ENCODE measurements at places on chromosomes 1 and 21.

DNA sequence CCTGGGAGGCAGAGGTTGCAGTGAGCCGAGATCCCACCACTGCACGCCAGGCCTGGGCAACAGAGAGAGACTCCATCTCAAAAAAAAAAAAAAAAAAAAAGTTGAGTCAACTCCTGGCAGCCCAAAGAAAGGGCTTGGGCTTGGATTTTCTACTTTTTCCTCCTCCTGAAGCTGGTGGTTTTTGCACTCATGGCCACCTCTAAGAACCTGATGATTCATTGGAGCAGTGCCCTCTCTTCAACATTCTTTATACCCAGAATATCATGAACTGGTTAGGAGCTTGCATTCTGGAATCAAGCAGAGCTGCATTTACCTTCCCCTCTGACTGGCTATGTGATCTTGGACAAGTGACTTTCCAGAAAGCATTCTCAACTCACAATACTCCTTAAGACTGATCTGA is 3.5 kb upstream of the ACTA1 start:
- no peak for DNase-seq

GRCh38 chr1:45998020-45998617 is 134.3 kb downstream of the PIK3R3 start:
- no peak for DNase-seq

- DNase-seq, result no peak
These were observed 47.7 kb downstream of the ST6GALNAC3 start for GRCh38 chr1:76122271-76122670.

- DNase-seq, result no peak
These were observed 92.1 kb upstream of the C1orf174 start for GRCh38 chr1:3992103-3992556.

GRCh38 chr1:40634901-40635655 is 30.4 kb downstream of the RIMS3 start:
- DNase-seq, result no peak

DNA sequence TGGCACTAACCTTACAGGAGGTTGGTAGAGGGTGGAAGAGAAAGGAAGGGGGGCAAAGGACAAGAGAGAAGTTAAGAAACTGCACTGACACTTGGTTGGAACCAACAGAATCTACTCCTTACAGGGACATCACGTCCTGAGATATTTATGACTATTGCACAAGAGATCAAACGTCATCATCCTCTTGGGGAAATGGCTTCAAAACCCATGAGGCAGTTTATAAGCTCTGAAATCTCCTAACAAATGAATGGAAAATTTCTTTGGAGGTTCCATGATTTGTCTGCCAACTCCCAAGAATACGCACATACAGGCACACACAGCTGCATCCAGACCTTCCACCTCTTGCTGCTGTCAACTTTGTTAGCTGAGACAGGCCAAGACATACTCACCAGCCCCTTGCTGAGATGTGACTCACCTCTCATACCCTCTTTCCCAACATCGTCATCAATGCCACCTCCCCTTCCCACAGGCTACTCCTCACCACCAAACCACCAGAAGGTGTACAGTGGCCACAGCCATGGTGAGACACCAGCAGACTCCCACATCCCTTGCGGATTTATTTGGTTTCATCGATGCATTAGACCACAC is 135.5 kb downstream of the SETD4 start:
- DNase-seq, result no peak

GRCh38 chr1:178684111-178684510 is 40.9 kb upstream of the RALGPS2 start:
- no peak for DNase-seq

- no peak for DNase-seq
These were observed 38.4 kb upstream of the ZNF281 start for GRCh38 chr1:200448034-200448762.

GRCh38 chr1:36918604-36919003 is 115.7 kb downstream of the GRIK3 start:
- DNase-seq, result no peak
